T-cell (primary cell): ENCODE measurements at places on chromosomes 2 and 18.

- no peak for DNase-seq
These were observed 47.8 kb upstream of the RHOB start for GRCh38 chr2:20398956-20399567.

- DNase-seq: no peak
These were observed 15.4 kb downstream of the ZNF516 start for GRCh38 chr18:76479351-76480238.

- no peak for DNase-seq
These were observed 83.1 kb downstream of the UPP2 start for GRCh38 chr2:158184556-158185343.

- no peak for DNase-seq
These were observed 18.0 kb downstream of the NAB1 start for GRCh38 chr2:190666895-190667294.

DNA sequence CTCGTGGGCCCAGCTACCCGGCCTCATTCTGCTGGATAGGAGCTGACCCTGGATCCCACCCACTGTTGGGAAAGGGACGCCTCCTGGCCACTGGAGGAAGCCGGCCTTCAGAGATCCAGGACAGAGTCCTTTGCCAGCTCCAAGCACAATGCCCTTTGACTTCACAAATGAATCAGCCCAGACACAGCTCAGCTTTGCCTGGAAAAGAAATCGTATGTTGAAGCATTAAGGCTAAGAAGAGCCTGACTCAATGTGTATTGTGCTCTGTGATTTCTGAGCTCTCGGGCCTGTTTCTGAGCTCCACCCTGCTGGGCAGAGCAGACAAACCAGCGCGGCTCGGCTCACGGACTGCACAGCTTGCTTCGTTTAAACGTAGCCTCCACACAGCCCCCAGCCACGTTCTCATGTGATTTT is 162.9 kb upstream of the APCDD1 start:
- DNase-seq: no peak

DNA sequence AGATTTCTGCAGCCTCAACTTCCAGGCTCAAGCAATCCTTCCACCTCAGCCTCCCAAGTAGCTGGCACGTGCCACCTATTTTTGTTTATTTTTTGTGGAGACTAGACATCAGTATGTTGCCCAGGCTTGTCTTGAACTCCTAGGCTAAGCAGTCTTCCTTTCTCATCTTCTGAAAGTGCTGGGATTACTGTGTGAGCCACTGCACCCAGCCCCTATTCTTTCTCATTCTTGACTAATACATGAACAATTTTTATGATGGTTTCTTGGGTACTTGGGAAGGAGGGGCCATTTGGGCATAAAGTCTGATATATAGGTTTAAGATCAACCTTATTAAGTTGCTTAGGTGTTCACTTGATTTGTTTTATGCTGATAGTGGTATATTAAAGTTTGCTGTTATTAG is 26.2 kb downstream of the EPC2 start:
- no peak for DNase-seq

GRCh38 chr2:207206011-207206410 is 40.3 kb upstream of the KLF7 start:
- no peak for DNase-seq

GRCh38 chr18:57802213-57803102 is 657 bp downstream of the ATP8B1 start:
- no peak for DNase-seq

DNA sequence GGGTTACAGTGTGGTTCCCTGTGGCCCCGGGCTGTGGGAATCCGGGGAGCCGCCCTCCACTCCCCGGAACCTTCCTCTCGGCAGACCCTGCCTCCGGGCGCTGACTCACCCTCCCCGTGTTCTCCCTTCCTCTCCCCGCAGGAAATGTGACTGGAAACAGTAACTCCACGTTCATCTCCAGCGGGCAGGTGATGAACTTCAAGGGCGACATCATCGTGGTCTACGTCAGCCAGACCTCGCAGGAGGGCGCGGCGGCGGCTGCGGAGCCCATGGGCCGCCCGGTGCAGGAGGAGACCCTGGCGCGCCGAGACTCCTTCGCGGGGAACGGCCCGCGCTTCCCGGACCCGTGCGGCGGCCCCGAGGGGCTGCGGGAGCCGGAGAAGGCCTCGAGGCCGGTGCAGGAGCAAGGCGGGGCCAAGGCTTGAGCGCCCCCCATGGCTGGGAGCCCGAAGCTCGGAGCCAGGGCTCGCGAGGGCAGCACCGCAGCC is 59.5 kb downstream of the TNFRSF11A start:
- no peak for DNase-seq

DNA sequence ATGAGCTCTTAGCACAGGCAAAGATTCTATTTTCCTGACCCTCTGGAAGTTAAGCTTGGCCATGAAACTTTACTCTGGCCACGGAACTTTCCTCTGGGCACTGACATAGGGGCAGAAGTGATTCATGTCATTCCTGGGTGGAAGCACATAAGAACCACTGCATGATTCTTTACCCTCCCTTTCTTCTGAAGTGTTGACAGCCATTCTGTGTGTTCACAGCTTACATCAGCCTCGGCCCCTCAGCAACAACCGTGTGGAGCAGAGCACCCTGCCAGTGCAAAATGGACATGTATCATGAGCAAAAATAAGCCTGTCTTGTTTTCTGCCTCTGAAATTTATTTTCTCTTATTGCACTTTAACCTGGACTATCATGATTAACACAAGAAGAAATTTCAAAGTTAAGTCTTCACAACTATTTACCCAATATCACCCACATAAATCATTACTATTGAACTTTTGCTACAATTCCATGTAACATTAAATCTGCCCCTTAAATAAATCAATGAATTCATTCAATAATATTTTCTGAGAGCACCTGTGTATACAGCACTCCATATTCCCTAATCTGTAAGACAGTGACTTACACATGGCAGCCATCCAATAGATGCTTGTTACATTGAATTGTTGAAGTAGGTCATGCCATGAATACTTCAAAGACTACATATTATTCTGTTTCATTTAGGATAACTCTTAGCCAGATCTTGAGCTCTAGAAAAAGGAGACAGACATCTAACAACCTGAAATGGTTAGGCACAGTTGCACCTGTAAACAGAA is 531.9 kb downstream of the IRS1 start:
- no peak for DNase-seq
